ENCODE measurements at places on chromosomes 6 and 20. TPM values are rescaled to one million over a fixed set of nuclear protein-coding genes. Genes with fewer than 3 reads are reported as not detected.

Gene PPP1R3G
- total RNA-seq = not detected

Gene OLIG3
- not detected for total RNA-seq

Gene CST4
- total RNA-seq = not detected

Gene TTI1
- 34.3 TPM for total RNA-seq

Gene OVOL2
- not detected for total RNA-seq

Data from T-helper 2 cell treated with Interferon-gamma antibody and Interleukin-4, amounts not matched to agents 100 ng/mL and 5 ng/mL, for 36 hours (primary cell).